ENCODE measurements at places on chromosomes 3 and 15.

GRCh38 chr3:59027607-59028006 is 22.2 kb downstream of the CFAP20DC start:
- no peak for DNase-seq

GRCh38 chr15:64017591-64018163 is 28.6 kb downstream of the DAPK2 start:
- no peak for DNase-seq

GRCh38 chr3:149180057-149180573 is 41.5 kb downstream of the CP start:
- DNase-seq = peak; percentile 66

- DNase-seq = no peak
Measured at GRCh38 chr15:96627031-96627568, 296.6 kb downstream of the NR2F2 start.

DNA sequence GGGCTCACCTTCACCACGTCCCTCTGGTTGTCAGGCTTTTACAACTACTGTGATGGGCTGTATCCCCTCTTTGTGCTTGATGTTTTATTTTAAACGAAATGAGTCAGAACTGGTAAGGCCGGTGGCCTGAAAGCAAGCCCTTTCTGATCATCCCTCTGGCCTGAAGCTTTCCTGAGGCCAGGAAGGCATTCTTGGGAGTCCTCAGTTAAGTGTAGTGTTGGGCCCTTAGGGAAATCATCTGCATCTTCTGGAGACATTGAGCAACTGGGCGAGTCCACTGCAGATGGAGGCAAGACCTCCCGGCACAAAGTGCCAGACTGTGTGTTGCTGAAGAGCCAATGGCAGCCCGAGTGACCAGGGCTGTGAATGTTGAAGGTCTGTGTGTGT is 33.0 kb upstream of the AMOTL2 start:
- DNase-seq = no peak

- no peak for DNase-seq
Measured at GRCh38 chr15:40762919-40763800, 708 bp upstream of the GCHFR start.

DNA sequence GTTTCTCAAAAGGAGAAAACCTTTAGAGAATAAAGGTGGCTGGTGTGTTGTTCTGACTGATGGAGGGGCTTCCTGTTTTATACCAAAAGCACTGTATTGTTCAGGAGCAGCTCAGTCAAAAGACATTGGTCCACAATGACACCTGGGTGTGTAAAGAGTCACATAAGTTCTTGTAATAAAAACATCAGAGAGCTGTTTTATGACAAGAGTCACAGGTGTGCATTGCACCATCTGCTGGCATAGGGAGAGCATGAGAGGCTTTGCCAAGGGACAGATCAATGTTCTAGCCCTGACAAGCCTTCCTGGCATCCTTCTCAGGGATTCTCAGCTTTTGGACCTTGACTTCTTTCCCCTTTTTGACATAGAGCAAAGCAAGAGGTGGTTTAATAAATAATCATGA is 20.4 kb downstream of the ARPP21 start:
- peak; percentile 20 for DNase-seq

DNA sequence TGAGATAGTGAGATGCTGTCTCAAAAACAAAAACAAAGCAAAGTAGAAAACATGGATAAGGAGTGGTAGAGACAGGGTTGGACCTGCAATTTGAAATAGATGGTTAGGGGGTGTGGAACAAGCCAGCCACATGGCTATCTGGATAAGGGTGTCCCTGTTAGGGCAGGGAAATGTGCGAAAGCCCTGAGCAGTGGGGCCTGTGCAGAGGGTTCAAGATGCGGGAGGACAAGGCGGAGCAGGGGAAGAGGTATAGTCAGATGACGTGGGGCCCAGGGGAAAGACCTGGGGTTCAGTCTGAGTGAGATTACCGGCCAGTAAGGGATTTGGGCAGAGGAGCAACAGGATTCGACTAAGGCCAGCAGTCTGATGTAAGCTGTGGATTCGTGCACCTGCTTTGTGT is 18.4 kb upstream of the NR2E3 start:
- DNase-seq = no peak

GRCh38 chr3:141960731-141961130 is 84.3 kb downstream of the ATP1B3 start:
- no peak for DNase-seq

DNA sequence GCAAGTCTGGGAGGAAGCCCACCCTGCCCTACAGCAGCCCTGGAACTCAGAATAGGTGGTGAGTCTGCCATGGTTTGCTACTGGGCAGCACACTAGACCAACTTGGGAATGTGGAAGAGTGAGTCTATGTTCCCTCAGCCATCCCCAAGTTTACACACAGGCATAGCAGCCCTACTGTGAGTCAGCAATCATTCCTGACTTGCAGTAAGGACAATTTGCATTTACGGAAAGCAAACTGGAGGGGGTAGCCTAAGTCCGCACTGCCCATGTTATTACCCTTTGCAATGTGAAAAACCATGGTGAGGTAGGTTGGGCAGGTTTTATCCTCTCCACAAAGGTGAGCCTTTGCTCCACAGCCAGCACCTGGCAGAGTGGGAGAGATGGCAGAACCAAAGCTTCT is 4.6 kb downstream of the TCTA start:
- DNase-seq = no peak

- DNase-seq = no peak
Measured at GRCh38 chr3:134642445-134643149, 8.2 kb downstream of the KY start.

DNA sequence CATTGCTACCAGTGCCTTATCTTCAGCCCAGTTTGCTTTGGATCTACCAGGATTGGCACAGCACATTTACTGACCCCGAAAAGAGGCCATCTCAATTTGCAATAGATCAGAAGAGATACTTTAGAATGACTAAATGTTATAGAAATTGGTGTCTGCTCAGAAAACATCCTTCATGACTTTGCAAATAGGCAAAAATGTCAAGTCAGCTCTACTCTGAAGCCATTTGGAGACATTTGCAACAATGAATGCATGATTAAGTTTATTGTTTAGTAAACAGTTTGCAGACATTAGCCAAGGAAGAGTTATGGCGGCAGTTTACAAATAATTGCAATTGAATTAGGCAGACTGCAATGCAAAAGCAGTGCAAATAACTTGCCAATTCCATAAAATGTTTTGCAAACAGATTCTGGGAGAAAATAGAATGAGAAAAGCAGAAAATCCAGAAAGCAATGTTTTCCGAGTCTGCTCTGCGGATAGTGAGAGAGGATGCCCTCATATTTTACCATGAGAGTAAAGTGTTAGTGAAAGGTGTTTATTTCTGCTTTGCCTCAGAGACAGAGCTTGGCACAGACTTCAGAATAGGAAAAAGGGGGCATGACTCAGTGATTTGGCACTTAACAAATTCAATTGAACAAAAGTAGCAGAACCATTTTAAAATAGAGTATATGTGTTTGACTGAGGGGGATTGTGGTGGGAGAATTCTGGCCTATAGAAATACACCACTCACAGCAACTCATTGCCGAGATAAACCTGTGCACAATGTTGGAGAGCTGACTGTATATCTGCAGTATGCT is 334.9 kb upstream of the NR2F2 start:
- no peak for DNase-seq

GRCh38 chr15:100671858-100672543 is 69.6 kb downstream of the ASB7 start:
- no peak for DNase-seq

DNA sequence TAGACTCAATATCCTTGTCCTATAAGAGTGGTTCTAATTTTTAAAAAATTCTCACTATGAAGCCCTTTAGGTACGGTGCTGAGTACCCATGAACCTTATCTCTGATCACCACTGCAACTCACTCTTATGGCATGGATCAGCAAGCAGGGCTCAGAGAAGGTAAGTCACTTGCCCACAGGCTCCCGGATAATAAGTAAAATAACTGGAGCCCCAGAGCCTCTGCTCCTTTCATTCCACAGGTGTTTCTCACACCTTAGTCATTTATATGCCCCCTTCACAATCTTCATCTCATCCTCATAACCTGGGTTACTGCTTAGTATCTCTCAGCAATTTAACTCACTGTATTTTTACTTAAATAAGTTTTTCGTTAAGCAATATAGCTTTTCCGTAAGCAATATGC is 28.4 kb upstream of the AKAP13 start:
- no peak for DNase-seq

- no peak for DNase-seq
Measured at GRCh38 chr3:187021748-187022402, 91.5 kb downstream of the ST6GAL1 start.

GRCh38 chr15:71002316-71002715 is 109.7 kb downstream of the LRRC49 start:
- DNase-seq = no peak

GRCh38 chr3:160544844-160545503 is 20.4 kb downstream of the KPNA4 start:
- no peak for DNase-seq

DNA sequence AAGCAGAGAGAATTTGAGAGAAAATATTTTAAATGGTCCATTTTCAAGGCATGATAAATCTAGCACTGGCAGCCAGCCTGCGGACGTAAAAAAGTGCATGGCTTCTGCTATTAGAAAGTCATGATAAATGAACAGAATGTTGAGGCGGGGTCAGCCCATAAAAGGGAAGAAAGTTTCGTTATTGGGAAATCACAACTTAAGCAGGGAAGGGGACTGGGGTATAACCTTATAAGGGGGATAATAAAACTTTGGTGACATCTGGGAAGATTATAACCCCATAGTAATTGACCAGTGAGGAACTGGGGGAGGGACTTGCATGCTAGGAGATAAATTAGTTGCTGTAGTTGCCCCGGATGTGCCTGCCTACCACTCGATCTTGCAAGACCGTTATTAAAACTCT is 88.4 kb upstream of the PLSCR4 start:
- DNase-seq = no peak

- DNase-seq = peak; percentile 42
Measured at GRCh38 chr3:46110701-46111493, 83.6 kb upstream of the XCR1 start.

DNA sequence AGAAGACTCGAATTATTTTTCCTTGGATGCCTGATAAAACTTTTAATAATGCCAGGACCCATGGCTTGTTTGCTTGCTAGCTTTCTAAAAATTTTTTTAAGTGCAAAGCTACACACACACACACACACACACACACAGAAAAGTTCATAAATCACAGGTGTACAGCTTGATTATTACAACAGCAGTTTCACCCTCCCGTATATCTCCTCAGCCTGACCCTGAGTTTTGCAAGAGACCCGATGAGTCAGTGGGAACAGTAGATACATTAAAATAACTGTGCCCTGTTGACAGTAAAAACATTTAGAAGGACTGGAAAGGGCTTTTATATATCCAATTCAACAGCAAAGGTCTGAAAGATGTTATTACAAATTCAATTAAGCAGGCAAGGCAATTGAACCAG is 46.7 kb downstream of the EMC4 start:
- DNase-seq = no peak

- DNase-seq = no peak
Measured at GRCh38 chr3:193983846-193984818, 151.8 kb upstream of the HES1 start.

GRCh38 chr3:175411405-175411804 is 552.3 kb downstream of the NAALADL2 start:
- DNase-seq = no peak

- DNase-seq = no peak
Measured at GRCh38 chr15:73632670-73633058, 525 bp downstream of the NPTN start.
